ENCODE measurements at places on chromosomes 7 and 10. TPM values are rescaled to one million over a fixed set of nuclear protein-coding genes. Genes with fewer than 3 reads are reported as not detected.

The DYNC1I1 gene
- not detected for total RNA-seq

The LAMB1 gene
- total RNA-seq = 199 TPM

GRCh38 chr7:952548-953441, 1.7 kb downstream of the ADAP1 start:
- DNase-seq = no peak

DNA sequence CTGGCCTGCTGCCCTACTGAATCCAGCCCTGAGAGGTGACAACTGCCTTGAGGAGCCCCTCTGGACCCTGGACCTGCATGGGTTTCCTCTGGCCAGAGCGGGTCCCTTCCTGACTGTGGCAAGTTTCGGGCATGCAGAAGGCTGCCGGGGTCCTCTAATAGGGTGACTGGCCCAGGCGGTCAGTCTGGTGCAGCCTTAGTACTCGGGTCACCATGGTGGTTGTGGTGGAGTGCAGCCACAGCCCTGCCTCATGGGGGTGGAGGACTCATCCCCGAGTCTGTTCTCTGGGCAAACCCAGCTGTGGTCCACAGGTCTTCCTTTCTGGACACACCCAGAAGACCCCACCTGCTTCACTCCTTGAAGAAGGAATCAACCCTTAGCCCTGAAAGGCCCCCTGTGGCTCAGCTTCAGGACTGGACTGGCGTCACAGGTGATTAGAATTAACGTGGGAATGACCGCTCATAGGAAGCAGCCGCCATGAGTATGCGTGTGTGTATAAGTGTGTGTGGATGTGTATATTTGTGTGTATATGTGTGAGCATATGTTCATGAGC, 28.7 kb downstream of the RAMP3 start:
- DNase-seq = no peak

DNA sequence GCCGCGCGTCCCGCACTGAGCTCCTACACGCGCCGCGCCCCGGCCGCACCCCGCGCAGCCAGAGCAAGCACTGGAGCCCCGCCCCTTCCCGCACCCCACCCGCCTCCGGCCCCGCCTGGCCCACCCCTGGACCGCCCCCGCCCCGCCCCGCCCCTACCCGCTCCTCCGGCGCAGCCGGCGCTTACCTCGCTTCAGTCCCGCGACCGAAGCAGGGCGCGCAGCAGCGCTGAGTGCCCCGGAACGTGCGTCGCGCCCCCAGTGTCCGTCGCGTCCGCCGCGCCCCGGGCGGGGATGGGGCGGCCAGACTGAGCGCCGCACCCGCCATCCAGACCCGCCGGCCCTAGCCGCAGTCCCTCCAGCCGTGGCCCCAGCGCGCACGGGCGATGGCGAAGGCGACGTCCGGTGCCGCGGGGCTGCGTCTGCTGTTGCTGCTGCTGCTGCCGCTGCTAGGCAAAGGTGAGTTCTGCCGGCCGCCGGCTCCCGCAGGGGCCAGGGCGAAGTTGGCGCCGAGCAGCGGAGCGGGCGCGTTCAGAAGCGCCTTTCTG, at the start of gene RET:
Gene RET, plus strand, starts transcription at position 194 of the 545 bp plus-strand sequence. Its CDS starts 190 bp downstream, at position 384.
- DNase-seq = no peak

GRCh38 chr10:82148764-82149163, 273.8 kb downstream of the NRG3 start:
- peak; percentile 6 for DNase-seq

DNA sequence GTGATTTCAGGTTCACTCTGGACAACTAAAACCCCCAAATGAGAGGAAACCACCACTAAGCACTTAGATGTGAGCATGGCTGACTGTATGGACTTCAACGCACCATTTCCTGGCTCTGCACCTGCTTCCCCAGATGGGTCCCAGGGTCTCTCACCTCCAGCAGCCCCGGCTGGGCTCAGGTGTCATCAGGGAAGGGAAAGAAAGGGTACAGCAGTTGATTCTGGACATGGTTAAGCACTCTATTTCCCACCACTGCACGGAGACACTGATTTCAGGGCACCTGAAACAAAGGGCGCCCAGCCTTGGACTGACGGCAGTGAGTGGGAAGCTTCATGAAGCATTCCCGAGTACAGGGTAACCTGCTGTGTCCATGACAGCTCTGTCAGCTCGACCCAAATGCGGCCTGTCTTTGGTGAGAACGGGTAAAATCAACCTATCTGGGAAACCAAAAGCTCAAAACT, 19.0 kb downstream of the FAM53B start:
- no peak for DNase-seq

All from MCF 10A (cell line).